Amniotic epithelial cell (primary cell): ENCODE measurements at places on chromosomes 12 and 14.

GRCh38 chr14:70816525-70816924 lies 7.2 kb upstream of the MAP3K9 start:
- no peak for DNase-seq

GRCh38 chr12:20126601-20127000 lies 241.7 kb upstream of the PDE3A start:
- DNase-seq, result no peak

GRCh38 chr12:8081251-8081920 lies 688 bp upstream of the NECAP1 start:
- no peak for DNase-seq

GRCh38 chr12:99695050-99695449 lies 47.5 kb downstream of the GARIN6 start:
- no peak for DNase-seq

GRCh38 chr12:42128327-42128726 lies 16.3 kb downstream of the GXYLT1 start:
- DNase-seq, result no peak

GRCh38 chr12:20800160-20800559 lies 10.3 kb upstream of the SLCO1B3 start:
- no peak for DNase-seq

DNA sequence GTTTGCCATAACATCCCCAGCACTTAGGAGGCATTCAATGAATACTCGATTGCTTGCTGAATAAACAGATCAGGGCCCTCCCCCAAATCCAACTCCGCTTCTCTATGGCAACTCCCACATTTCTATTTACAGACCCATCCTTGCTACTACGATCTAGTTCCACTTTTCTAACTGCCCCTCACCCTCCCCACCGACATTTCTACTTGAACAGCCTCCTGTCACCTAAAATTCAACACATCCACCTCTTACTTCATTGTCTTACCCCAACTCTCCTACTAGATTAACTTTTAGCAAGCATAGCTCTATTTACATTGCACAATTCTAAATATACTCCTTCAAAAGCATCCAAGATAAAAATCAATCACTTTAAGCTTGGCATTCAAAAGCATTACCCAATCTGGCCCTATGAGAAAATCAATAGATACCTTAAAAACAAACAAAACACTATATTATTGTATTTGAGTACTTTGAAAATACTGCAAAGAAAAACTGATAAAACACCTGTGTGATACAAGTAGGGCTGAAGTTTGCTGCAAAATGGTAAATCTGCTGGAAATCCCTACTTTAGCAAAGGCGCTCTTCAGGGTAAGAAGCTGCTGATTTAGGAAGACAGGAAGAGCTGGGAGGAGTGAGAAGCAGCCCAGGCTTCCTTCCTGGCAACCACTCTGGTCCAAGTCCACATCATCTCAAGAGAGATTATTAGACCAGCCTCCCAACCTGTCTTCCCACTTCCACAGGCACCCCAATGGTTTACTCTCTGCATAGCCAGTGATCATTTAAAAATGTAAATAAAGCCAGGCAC lies 96.4 kb downstream of the HECTD4 start:
- DNase-seq, result no peak

DNA sequence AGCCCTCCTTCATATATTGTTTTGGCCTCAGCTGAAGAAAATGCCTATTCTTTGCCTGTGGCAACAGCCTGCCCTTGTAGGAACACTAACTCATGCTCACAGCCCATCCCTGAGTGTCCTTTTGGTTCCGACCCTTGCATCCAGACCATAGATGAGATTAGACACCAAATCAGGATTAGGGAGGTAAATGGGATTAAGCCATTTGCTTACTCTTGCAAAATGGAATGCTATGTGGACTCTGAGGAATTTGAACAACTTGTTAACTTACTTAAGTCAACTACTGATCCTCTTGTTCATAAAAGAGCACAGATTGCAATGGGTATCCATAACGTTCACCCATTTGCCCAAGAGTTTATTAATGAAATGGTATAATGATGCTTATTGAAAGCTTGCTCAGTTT lies 27.3 kb downstream of the TSHR start:
- DNase-seq, result no peak

GRCh38 chr14:58836303-58836974 lies 198.7 kb downstream of the DACT1 start:
- no peak for DNase-seq

DNA sequence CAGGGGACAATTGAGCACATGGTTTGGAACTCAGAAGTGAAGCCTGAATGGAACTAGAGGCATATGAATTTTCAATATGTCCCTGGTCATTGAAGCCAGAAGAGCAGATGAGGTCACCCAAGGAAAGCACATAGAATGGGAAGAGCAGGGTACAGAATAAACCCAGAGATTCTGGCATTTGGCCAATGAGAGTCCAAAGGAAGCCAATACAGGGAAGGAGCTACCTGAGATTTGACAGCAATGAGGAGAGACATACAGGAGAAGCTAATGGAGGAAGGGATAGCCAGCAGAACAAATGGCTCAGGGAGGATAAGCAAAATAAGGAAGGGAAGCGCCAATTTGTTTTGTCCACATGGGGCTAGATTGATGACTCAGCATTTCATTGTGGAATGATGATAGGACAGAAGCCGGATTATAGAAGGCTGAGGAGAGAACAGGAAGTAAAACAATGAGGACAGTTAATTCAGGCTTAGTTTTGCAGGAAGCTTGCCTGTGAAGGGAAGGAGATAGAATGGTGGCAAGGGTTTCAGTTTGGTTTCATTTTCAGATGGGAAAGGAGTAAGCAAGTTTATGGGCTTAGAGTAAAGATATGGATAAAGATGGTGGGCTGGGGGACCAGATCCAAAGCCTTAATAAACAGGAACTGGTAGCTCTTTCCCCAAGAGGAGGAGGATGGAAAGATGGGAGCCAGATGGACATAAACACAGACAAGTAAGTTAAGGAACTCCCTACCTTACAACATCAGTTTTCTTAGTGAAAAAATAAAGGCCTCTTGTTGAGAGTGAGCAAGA lies 3.2 kb upstream of the SPTSSA start:
- DNase-seq, result peak; percentile 62

- peak; percentile 2 for DNase-seq
Observed at GRCh38 chr14:37650356-37651037, 55.1 kb downstream of the TTC6 start.

DNA sequence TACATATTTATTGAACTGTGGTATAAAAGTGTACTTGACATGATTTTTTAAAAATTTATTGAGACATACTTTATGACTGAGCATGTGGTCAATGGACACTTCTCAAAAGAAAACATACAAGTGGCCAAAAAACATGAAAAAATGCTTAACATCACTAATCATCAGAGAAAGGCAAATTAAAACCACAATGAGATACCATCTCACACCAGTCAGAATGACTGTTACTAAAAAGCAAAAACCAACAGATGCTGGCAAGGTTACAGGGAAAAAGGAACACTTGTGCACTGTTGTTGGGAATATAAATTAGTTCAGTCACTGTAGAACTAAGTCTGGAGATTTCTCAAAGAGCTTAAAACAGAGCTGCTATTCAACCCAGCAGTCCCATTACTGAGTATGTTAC lies 1177.6 kb downstream of the GALC start:
- DNase-seq, result no peak

DNA sequence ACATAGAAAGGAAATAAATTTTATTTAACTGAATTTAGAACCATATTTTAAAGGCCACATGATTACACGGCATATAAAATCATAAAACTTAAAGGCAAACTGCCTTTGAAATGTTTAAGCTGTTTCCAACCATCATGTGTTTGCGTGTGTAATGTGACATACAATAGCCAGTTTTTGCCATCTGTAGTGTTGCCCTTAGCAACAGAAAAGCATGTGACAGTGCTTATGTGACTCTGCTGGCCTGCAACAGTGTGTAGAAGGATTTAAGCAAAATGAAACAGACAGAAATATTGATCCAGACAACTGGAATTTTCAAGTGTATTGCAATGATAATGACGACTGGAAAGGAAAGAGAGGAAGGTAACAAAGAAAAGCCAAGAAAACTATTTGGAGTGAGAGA lies 49.5 kb downstream of the TSPAN19 start:
- DNase-seq, result no peak

- DNase-seq, result peak; percentile 97
Observed at GRCh38 chr14:91980157-91980556, 32.7 kb upstream of the FBLN5 start.

- DNase-seq, result no peak
Observed at GRCh38 chr12:58291106-58291505, 349.7 kb downstream of the ATP23 start.

- DNase-seq, result no peak
Observed at GRCh38 chr12:560691-561390, 101.1 kb downstream of the B4GALNT3 start.

- DNase-seq, result no peak
Observed at GRCh38 chr14:54120260-54120659, 163.6 kb upstream of the BMP4 start.
